ENCODE measurements at places on chromosomes 7 and 10.

GRCh38 chr10:9965341-9965740 lies 1052.3 kb upstream of the CELF2 start:
- no peak for DNase-seq

GRCh38 chr7:33495207-33495606 lies 365.8 kb downstream of the BBS9 start:
- DNase-seq: no peak

GRCh38 chr7:6156734-6157133 lies 115.7 kb downstream of the CYTH3 start:
- no peak for DNase-seq

- DNase-seq: no peak
Observed at GRCh38 chr7:44112997-44113763, 9.0 kb downstream of the AEBP1 start.

GRCh38 chr7:14457568-14458453 lies 444.7 kb downstream of the DGKB start:
- peak; percentile 36 for DNase-seq

DNA sequence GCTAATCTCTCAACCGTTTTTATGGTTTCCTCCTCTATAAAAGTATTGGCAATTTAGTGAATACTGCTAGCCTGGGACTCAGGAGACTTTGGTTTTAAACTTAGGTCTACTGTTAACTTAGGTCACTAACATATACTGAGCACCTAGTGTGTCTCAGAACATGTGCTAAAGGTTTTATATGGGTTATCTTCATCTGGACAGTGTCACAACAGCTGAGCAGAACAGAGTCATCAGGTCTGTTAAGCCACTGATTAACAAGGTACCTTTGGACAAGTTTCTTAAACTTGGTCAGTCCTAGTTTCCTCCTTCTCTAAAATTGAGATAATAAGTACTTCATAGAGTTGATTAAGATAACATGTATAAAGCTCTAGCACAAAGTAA lies 30.6 kb downstream of the NET1 start:
- no peak for DNase-seq

DNA sequence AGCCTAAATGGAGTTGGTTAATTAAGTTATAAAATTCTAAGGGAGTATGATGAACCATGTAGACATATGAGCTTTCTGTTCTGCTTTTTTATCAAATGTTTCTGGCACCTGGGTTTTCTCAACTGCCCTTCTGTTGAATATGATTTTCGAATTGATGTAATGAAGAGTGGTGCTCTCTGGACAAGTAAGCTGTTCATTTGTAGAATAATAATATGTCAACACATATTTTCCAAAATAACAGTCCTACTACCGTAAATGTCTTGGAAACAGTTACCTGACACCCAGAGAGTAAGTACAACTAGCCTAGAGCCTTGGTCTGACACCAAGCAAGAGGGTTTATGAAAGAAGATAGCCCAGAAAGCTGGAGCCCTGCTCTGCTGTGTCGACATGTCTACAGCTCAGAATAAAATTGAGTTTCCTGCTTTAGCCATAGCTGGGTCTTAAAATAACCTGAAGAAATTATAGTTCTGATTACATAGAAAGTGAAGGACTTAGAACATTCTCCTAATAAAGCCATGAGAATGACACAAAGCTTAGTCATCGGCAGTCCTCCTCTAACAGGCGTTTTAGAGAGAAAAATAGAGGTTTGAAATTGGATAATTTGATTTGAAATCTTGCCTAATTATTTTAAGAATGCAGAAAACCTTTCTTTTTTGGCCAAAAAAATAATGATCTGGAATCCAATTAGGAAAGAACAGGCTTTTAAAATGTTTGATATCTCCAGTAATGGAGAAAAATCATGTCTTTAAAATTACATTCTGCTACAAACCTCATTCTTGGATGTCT lies 25.1 kb downstream of the HDAC9 start:
- DNase-seq: no peak

- DNase-seq: no peak
Observed at GRCh38 chr10:23199768-23200511, 7.8 kb downstream of the PTF1A start.

GRCh38 chr10:19483421-19483820 lies 332.8 kb upstream of the PLXDC2 start:
- DNase-seq: no peak

DNA sequence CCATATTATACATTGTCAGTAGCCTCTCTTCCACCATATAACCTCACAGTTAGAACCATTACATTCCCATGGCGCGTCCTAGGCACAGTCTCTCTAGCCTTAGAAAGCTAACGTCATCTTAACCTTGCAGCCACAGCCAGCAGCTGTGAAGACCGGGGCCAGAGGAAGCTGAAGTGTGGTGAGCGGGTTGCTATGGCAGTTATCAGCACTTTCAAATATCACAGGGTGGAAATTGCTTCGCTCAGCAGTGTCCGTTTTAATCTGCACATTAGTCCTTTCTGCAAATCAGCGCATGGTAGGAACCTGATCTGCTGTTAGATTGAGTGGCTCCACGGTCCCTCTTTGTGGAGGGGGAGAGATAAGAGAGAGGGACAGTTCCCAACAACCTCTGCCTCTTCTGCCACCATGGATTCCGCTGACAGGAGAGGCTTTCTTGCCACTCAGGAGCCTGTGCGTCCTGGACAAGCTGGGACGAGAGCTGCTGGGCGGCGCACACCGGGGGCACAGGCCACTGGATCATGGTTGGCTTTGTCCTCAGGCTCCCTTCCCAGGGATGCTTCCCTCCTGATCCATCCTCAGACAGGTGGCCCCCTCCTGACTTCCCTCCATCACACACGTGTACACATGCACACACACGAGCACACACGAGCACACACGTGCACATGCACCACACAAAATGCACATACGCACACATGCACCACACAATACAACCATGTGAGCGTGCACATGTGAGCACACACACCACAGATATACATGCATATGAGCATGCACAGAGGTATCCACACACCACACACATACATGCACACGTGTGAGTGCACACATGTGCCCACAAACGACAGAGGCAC lies 93.8 kb downstream of the WDR37 start:
- no peak for DNase-seq

- DNase-seq: no peak
Observed at GRCh38 chr10:21495002-21495751, 30.3 kb downstream of the SKIDA1 start.

- DNase-seq: no peak
Observed at GRCh38 chr10:96044736-96045135, 1.4 kb downstream of the CCNJ start.

DNA sequence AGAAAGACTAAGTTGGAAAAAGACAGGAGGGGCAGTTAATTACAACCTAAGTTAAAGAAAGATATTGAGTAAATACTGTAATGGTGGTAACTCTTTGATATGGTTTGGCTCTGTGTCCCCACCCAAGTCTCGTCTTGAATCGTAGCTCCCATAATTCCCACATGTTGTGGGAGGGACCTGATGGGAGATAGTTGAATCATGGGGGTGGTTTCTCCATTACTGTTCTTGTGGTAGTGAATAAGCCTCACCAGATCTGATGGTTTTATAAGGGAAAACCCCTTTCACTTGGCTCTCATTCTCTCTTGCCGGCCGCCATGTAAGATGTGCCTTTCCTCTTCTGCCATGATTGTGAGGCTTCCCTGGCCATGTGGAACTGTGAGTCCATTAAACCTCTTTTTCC lies 143.8 kb downstream of the GRK5 start:
- no peak for DNase-seq

DNA sequence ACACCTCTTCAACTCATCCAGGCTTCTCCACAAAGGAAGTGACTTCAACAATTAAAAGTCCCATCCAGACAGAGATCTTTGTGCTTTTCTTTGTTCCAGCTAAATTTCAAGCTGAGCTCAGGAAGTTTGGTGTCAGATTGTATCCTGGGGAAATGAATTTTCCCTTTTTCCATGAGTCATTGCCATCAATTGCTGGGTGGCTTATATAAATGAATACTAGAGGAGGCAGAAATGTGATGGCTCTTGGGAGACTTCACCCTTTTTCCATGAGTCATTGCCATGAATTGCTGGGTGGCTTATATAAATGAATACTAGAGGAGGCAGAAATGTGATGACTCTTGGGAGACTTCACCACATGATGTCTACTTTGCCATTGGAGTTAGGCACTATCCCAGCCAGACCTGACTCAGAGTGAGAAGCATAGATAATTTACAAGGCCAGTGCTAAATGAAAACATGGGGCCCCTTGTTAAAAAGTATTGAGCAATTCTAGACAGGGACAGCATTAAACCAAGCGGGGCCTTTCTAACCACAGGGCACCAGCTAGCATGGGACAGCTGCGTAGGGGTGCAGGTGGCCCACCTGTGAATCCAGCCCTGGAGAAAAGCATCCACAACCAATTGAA lies 339.2 kb upstream of the PODXL start:
- no peak for DNase-seq

GRCh38 chr7:97088364-97088763 lies 29.1 kb upstream of the SDHAF3 start:
- DNase-seq: no peak

DNA sequence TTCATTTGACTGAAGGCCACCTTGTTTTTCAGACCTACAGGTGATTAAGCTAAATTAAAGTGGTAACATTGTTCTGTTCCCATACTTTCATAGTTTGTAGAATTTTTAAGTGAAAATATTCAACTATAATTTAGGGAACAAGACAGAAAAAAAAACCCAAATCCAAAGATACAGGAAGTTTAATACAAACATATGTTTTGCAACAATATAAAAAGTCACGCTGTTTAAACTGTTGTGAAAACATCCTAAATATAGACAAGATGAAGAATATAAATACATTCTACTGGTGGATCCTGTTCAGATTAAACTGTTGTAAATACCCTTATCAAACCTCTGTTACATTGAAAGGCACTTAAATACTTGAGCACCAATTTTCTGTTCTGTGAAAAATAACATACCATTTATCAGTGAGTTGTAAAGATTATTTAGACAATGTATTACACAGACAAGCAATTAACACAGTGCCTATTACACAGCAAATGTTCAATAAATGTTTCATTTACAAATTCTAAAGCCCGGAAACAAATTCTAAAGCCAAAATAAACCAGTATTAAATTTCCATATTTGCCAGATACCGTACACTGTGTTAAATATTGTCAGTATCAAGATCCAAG lies 14.2 kb downstream of the ASZ1 start:
- DNase-seq: no peak

DNA sequence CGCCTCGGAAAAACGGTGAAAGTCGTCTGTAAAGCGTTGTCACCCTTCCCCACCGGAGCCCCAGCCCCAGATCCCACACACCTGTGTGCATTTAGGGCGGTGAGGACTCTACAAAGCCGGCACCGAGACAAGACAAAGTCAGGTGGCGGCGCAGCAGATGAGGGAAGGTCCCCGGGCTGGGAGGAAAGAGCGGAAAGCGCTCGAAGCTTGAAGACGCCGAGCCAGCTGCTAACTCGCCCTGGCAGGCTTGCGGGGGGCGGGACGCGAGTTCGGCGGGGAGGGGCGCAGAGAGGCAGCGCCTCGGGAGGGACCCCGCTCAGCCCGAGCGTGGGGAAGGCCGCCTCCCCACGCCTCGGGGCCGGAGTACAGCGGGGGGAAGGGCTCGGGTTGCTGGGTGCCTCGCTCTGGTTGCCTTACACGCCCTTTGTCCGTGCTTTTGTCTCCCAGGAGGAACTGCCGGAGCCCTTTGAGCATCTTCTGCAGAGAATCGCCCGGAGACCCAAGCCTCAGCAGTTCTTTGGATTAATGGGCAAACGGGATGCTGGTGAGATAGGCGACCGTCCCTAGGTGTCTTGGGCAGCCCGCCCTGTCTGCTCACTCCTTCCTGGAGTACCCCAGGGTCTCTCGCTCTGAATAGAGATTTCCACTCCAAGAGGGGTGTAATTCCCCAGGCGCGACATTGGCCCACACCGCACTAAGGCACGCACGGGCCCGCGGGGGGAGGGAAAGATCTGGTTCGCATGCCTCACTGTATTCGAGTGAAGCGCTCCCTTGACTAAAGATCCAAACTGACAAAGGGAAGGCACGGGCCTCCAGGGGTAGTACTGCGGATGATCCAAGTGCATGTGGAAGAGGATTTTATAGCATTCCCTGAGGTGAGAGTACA lies 1.6 kb downstream of the TAC1 start:
- no peak for DNase-seq

DNA sequence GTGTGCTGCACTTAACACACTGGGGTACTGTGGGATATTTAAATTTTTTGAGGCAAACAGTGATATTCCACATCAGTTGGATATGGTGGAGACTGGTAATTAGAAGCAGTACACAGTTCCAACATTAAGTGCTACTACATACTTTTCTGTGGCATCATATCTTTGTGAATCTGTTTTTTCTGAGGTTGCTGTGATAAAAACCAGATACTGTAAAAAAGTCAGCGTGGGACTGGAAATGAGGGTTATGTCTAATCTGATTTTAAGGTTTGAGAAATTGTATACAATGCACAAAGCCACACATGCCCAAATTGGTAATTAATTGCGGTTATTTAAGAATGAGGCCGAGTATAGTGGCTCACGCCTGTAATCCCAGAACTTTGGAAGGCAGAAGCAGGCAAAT lies 41.2 kb downstream of the TBC1D12 start:
- DNase-seq: no peak

DNA sequence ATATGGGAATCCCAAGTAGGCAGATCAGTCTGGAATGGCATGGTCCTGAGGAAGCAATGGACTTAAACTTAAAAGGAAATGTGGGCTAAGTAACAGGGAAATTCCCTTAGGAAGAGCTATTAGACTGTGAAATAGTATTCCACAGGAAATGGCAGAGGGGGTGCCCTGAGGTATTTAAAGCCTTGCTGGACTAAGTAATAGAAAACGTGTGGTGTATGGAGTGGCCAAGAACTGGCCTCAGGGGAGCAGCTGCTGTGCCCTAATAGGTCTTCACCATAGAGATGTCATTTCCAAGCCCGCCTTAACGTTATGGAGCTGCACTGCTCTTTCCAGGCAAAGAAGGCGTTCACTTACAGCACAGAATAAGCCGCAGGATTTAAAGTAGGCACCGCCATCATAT lies 365.2 kb upstream of the ZMIZ1 start:
- DNase-seq: no peak

GRCh38 chr7:37037286-37037685 lies 313.0 kb upstream of the AOAH start:
- DNase-seq: no peak

GRCh38 chr10:79394664-79395063 lies 47.4 kb downstream of the PPIF start:
- DNase-seq: no peak

DNA sequence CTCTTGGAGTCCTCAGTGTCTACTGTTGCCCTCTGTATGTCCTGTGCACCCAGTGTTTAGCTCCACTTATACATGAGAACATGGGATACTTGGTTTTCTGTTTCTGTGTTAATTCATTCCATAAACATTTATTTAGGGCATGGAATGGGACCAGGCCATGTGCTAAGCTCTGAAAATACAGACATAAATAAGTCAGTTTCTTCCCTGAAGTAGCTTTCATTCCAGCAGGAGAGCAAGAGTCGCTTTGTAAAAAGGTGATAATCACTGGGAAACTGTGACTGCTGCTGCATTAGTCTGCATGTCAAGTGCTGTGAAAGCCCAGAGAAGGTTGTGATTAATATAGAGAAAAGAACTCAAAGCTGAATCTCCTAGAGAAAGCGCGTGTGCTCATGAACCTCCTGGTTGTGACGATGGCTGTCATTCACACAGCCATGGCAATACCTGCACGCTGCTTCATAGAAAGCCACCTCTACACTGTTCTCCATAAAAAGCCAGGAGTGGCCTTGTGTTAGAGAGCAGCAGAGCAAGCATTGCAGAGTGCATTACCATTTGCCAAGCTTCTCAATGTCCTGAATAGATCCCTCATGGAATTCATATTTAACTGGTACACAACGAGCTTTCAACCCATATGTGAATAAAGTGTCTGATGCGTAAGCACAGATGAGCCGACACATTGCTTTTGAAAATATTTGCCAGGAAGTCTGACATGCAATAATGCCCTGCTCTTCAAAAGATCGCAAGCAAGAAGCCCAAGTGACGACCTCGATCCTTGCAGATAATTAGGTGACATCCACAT lies 30.6 kb upstream of the PITRM1 start:
- DNase-seq: no peak

Measured in NCI-H187 (cell line).